Activated CD4-positive, alpha-beta memory T cell treated with anti-CD3 and anti-CD28 coated beads for 36 hours (primary cell): ENCODE measurements at places on chromosomes 2 and 18. TPM values are rescaled to one million over a fixed set of nuclear protein-coding genes. Genes with fewer than 3 reads are reported as not detected.

The MLPH gene
- total RNA-seq, result not detected

The CNDP1 gene
- total RNA-seq, result not detected

The AQP12A gene
- total RNA-seq, result not detected

The SLC5A7 gene
- not detected for total RNA-seq

The DSC2 gene
- total RNA-seq, result not detected

The AKAIN1 gene
- not detected for total RNA-seq

The BMP10 gene
- total RNA-seq, result not detected

The KCNE4 gene
- not detected for total RNA-seq

The DSC3 gene
- not detected for total RNA-seq

The SCYGR4 gene
- total RNA-seq, result not detected

The GYPC gene
- total RNA-seq, result 123 TPM

The PTCD3 gene
- total RNA-seq, result 172 TPM

The FAM237A gene
- not detected for total RNA-seq

The CD226 gene
- total RNA-seq, result 63.9 TPM

The ACOXL gene
- 0.41 TPM for total RNA-seq

The POMC gene
- 3.8 TPM for total RNA-seq

The CLEC4F gene
- total RNA-seq, result not detected

The CRYGC gene
- not detected for total RNA-seq

The SRD5A2 gene
- not detected for total RNA-seq

The POTEI gene
- total RNA-seq, result not detected

The ANKRD12 gene
- 83.9 TPM for total RNA-seq

The CYP26B1 gene
- not detected for total RNA-seq

The BCL11A gene
- not detected for total RNA-seq

The CENPA gene
- 37.8 TPM for total RNA-seq

The SIX3 gene
- not detected for total RNA-seq

The MDH1B gene
- 0.74 TPM for total RNA-seq

The NOSTRIN gene
- total RNA-seq, result not detected

The KLHL30 gene
- not detected for total RNA-seq

The GREB1L gene
- total RNA-seq, result not detected

The ADAM23 gene
- total RNA-seq, result 2.3 TPM

The ST8SIA5 gene
- not detected for total RNA-seq

The CFAP65 gene
- total RNA-seq, result not detected

The RND3 gene
- not detected for total RNA-seq

The MOGAT1 gene
- total RNA-seq, result not detected

The MC5R gene
- total RNA-seq, result not detected

The CCDC178 gene
- total RNA-seq, result not detected

The EPB41L3 gene
- 0.88 TPM for total RNA-seq

The HOXD8 gene
- not detected for total RNA-seq

The HTR2B gene
- total RNA-seq, result not detected

The ARID5A gene
- total RNA-seq, result 260 TPM

The DUSP19 gene
- 2.7 TPM for total RNA-seq

The NT5C1B gene
- total RNA-seq, result not detected

The SKOR2 gene
- total RNA-seq, result not detected

The ZNF396 gene
- 0.93 TPM for total RNA-seq

The TMEM178A gene
- total RNA-seq, result 0.29 TPM

The SLC19A3 gene
- not detected for total RNA-seq

The MAP3K20 gene
- total RNA-seq, result 6.5 TPM

The ALPG gene
- total RNA-seq, result not detected

The PROM2 gene
- total RNA-seq, result 0.48 TPM

The STAT4 gene
- total RNA-seq, result 52.4 TPM

The SUCLG1 gene
- 70.3 TPM for total RNA-seq

The TANK gene
- total RNA-seq, result 74.1 TPM

The SCN9A gene
- not detected for total RNA-seq

The NEB gene
- total RNA-seq, result 0.05 TPM

The AMER3 gene
- total RNA-seq, result not detected

The NCKAP1 gene
- total RNA-seq, result 18.8 TPM

The PXDN gene
- total RNA-seq, result not detected

The NT5DC4 gene
- not detected for total RNA-seq

The SERPINB4 gene
- total RNA-seq, result not detected

The RGPD4 gene
- 0.05 TPM for total RNA-seq
